ENCODE measurements at places on chromosomes 5 and 9. TPM values are rescaled to one million over a fixed set of nuclear protein-coding genes. Genes with fewer than 3 reads are reported as not detected.
A peak's percentile ranks its signal among the peaks of the same experiment; 100 is the strongest.

The ZFP2 gene
- polyA plus RNA-seq, result 6.0 TPM

GRCh38 chr9:37925786-37926736 is 22.1 kb upstream of the SLC25A51 start:
- H3K27ac ChIP-seq, result peak overlapping the region; percentile 17
- H3K27me3 ChIP-seq, result no peaks in the 10 kb centered on the region
- peaks cover 14% of the 10 kb centered on the region for H3K36me3 ChIP-seq
- no peak overlapping the region for H3K4me3 ChIP-seq
- no peaks in the 10 kb centered on the region for H3K4me1 ChIP-seq

- no peaks in the 10 kb centered on the region for H3K36me3 ChIP-seq
- no peak overlapping the region for H3K4me3 ChIP-seq
- no peak overlapping the region for H3K27ac ChIP-seq
- H3K4me1 ChIP-seq, result no peaks in the 10 kb centered on the region
- H3K27me3 ChIP-seq, result no peaks in the 10 kb centered on the region
Measured at GRCh38 chr5:35461530-35461929, 156.1 kb upstream of the SPEF2 start.

- no peaks in the 10 kb centered on the region for H3K36me3 ChIP-seq
- H3K4me1 ChIP-seq, result peaks cover 19% of the 10 kb centered on the region
- DNase-seq, result peak; percentile 33
- H3K27ac ChIP-seq, result peak overlapping the region; percentile 48
- H3K27me3 ChIP-seq, result no peaks in the 10 kb centered on the region
Measured at GRCh38 chr9:133701981-133702797, 36.0 kb downstream of the SARDH start.

GRCh38 chr5:147522435-147522834 is 12.6 kb upstream of the DPYSL3 start:
- H3K36me3 ChIP-seq, result no peaks in the 10 kb centered on the region
- H3K27ac ChIP-seq, result no peak overlapping the region
- no peaks in the 10 kb centered on the region for H3K27me3 ChIP-seq
- DNase-seq, result no peak

The NDST1 gene
- polyA plus RNA-seq, result 54.7 TPM

The ENHO gene
- polyA plus RNA-seq, result 1.6 TPM

Data from left lung (tissue), 14 donors.